ENCODE measurements at places on chromosomes 5 and 9.

- no peak for DNase-seq
Observed at GRCh38 chr5:108769352-108769751, 21.7 kb downstream of the FER start.

- no peak for DNase-seq
Observed at GRCh38 chr9:17865881-17866280, 287.0 kb downstream of the SH3GL2 start.

DNA sequence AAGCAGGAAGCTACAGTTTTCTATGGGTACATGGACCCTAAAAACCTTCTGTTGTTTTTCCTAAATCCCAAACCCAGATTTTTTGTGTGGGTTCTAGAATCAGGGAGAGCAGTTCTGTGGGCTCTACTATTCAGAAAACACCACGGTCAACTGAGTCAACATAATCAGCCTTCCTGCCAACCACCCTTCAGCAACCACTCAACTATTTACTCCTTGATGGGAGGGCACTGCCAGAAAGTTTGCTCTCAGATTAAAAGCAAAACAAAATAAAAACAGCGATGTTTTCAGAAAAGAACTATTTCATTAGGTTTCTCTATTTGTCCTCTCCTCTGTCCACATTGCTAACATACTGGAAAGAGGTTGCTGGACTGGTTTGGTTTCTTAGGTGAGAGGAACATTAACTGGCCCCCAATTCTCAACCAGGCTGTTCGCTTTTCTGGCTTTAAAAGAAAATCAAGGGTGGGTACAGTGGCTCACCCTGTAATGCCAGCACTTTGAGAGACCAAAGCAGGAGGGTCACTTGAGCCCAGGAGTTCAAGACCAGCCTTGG lies 72.3 kb downstream of the GCNT1 start:
- DNase-seq: no peak

GRCh38 chr5:124980163-124980941 lies 233.9 kb upstream of the ZNF608 start:
- no peak for DNase-seq

DNA sequence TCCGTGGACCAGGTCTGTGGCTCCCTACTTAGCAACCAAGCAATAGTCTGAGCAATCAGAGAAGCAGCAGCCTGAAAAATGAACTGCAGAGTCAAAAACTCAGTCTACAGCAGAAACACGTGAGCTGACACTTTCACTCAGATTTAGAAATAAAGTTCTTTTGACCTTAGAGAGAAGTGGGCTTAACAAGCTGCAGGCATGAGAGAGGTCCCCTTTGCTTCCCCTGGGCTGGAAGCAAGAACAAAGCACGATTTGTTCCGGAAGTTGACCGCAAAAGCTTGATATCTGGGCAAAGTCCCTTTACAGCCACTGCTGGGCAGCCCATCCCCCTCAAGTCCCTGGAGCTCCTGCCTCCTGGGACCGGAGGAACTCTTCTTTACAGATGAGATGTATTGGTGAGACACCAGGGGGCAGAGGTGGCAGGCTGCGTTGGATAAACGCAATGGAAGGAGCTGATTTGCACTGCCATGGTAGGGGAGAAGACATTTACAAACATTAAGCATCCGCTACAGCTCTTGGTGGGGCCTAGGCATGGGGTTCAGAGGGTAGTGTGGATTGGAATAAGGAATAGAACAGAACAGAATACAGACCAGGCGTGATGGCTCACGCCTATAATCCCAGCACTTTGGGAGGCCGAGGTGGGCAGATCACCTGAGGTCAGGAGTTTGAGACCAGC lies 5.8 kb upstream of the SOWAHA start:
- no peak for DNase-seq

DNA sequence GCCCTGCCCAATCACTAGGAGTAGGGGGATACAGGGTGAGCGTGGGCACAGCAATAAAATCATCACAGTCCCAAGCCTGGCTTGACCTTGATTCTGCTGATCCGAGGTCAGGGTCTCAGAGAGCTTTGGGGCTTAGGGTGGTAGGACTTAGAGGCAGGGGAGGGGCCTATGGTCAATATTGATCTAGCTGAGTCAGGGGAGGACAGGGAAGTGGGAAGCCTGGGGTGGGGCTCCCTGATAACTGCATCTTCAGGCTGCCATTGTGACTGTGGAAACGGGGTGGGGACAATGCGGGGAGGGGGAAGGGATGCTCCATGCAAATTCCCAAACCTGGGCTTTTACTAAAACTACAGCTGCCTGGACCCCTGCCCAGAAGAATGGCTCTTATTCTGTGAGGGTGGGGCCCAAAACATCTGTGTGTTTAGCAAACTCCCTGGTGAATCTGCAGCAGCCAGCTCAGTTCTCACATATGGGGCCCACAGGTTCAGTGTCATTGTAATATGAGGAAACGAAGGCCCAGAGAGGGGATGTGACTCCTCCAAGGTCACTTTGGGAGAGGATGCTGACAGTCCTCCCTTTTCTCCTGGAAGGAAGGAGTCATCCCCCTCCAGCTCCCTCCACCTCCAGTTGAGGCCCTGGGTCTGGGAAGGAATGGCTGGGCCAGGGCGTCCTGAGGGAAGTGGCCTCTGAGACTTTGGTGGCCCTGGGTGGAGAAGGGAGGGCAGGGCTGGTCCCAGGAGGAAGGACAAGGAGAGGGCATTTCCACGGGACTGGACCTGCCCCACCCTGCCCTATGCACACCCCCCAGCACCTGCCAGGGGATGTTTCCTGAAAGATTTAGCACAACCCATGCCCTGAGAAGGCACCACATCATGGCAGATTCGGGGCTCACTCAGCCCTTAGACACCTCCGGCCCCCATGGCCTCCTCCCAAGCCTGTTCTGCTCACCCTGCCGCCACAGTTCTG lies 26.4 kb downstream of the SLC6A7 start:
- DNase-seq: no peak

GRCh38 chr9:137506274-137506673 lies 43.9 kb downstream of the PNPLA7 start:
- no peak for DNase-seq

DNA sequence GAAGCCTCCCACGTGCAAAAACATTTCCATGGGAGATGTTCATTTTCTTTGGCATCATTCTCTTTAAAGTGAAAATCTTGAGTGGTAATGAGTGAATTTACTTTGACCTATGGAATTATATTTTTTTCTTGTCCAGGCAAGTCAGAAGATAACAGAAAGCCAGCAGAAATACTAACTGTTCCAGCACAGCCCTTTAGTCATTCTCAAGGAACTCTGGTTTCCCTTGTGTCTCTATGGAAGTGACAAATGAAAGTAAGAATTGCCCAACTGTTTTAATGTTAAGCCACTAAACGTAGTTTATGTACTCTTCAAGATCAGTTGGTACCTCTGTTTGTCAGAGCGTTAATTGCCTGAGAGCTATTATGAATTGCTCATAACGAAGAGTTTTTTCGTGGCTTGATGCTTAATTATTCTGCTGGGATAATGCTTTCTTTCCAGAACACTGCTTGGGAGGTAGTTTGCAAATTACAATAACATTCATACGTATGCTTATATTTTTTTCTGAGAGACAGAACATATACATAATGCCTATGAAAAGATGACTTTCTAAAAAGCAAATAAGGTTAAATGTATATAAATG lies 84.5 kb upstream of the CER1 start:
- DNase-seq: no peak

DNA sequence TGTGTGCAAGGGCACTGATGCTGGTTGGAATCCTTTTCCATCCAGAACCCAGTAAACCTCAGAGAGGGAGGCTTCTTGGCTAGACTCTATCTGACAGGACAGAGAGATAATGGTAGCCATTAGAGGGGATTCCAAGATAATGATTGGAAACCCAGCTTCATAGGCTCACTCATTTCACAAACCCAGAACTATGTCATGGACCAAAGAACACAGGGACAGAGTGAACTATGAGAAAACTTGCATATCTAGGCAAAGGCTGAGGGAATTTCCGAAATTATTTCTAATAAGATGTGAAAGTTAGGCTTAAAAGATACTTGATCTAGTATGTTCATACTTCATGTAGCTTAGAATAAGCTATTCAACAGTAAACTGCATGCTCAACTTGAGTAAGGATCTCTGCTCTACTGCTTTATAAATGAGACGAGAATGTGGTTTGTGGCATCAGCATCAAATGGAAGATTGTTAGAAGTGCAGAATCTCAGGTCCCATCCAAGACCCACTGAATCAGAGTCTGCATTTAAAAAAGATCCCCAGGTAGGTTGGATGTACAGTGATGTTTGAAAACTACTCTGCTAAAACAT lies 261.4 kb downstream of the DMRT2 start:
- DNase-seq: no peak

GRCh38 chr9:120944434-120944843 lies 17.8 kb upstream of the TRAF1 start:
- DNase-seq: no peak

DNA sequence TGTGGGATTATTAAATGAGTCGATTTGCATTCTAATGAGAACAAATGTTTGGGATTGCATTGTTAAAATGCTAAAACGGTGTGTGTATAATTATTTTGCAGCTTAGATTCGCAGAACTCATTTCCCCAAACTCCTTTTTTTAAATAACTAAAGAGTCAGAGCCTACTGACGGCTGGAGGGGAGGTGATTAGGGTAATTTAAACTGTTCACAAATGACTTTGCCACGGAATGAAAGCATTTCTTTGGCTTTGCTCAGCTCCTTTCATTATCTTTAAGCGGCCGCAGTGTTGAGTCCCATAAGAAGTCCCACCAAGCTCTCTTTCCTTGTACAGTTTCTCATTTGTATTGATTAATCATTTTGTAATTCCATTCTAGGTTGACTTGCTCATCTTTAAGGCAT lies 1632.8 kb downstream of the MAT2B start:
- no peak for DNase-seq

DNA sequence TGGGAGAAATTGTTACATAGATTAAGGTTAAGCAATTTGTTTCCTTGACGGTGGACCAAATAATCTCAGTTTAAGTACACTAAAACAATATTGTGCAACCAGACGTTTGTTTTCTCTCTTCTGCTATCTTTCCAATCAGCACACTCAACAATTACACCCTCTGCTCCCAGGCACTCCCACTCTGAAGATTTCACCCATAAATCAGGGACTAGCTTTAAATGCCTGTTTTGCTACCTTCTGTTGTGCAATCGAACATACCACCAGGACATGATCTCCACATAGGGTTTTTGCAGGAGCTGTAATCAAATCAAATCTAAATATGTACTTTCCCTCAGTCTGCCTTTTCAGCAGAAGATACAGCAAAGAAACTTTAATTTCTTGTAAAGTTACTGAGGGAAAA lies 405.8 kb upstream of the TLE4 start:
- no peak for DNase-seq

DNA sequence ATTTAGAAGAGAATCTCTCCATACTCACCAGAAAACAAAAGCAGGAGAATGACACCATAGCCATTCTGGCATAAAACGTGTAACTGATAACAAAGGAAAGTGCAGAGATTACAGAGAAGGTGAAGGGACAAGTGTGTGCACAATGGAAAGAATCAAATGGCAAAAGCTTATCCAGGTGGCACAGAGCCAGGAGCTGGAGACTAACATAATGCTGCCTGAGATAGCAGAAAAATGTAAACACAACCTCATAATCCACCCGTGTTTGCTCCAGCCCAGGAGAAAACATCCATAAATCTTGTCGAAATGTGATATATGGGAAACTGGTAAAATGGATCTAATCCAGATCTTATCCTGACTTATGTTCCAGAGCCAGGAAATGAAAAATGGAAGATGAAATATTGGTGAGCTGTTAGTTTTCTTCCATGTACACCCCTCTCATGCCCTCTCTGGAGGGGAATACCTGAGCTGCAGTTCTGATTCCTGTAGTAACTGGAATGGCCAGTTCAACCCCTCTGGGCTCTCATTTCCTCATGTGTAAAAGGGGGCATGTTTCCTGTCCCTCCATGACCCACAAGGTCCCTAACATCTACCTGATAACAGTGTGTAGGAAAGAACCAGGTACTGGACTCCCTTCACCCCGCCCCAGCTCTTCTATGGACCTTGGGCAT lies 212.3 kb upstream of the DAPK1 start:
- no peak for DNase-seq

DNA sequence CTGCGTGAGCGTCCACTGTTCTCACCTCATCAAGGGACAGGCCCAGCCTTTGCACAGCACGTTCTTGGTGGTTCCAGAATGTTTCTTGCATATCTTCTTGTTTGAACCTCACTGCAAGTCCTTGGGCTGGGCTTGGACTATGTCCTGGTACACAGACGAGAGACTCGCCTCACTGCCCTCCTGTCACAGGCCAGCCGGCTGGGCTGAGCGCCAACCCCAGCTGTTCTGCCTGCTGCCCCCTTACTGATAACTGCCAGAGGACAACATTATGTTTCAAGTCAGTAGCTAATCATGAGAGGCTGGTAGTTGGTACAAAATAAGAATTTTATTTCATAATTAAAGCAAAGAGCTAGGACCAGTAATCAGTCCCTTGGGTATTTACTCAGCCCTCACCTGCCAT lies 52.8 kb upstream of the LRRTM2 start:
- DNase-seq: no peak

DNA sequence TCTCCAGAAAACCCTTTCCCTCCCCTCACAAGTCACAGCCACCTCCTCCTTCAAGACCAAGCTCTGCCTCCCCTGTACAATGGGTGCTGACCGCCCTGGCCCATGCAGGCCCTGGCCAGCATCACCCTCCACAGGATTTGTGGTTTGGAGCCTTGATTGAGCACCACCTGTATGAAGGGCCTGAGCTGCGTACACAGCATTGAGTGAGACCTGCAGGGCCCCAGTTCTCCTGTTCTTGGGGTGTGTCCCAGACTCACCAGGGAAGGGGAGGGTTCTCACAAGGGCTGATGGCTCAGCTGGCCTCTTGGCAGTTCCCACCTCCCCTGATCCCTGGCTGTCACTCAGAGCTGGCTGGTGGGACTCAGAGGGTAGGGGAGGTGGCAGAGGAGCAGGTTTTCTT lies 63.7 kb upstream of the IER5L start:
- no peak for DNase-seq

DNA sequence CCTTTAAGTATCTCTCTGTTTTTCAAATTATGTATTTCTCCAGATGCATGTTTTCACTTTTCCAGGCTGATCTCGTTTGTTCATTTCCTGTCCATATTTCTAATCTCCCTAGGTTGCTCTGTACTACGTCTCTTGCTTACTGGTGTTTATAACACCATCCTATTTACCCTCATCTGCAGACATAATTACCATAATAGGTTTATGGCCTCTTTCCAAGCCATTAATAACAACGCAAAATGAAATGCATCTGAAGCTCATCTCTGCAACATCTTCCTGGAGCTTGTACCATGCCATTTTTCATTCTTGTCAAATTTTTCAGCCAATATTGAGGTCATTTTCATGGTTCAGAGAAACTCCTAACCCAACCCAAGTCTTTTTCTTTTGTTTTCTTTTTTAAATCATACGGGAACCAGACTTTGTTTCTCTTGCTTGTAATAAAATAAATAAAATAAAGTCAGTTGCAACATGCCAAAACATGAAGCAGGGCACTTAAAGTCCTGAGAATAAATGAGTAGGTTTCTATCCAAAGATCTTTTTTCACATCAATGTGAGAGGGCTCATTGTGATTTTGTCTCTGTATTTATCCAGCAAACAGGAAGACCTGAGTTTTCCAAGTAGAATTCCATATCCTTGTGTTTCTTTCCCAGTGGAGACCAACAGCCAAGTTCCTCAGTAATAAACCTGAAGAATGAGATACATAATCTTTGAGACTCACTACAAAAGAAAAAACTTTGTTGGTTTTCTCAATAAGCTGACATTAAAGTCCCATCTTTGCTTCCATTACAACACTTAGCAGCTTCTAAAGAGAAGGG lies 37.0 kb downstream of the DPYSL3 start:
- no peak for DNase-seq
